ENCODE measurements at places on chromosomes 2 and 18.

DNA sequence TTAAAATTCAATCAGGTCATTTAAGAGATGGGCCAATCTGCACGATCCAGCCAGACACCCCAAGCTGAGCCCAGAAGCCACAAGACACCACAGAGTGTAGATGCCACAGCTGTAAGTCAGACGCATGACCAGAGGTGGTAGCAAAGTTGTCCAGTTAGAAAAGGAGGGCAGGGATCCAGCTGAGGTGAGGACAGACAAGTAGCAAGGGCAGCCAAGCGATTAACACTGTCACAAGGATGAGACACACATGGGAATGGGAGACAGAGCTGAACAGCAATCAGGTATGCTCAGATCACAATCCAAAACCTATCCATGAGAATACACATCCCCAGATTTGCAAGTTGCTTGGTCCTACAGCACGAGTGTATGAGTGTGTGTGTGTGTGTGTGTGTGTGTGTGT lies 143.4 kb upstream of the STK17B start:
- DNase-seq, result no peak

- DNase-seq, result no peak
These were observed 58.1 kb upstream of the TMEM182 start for GRCh38 chr2:102703748-102704147.

DNA sequence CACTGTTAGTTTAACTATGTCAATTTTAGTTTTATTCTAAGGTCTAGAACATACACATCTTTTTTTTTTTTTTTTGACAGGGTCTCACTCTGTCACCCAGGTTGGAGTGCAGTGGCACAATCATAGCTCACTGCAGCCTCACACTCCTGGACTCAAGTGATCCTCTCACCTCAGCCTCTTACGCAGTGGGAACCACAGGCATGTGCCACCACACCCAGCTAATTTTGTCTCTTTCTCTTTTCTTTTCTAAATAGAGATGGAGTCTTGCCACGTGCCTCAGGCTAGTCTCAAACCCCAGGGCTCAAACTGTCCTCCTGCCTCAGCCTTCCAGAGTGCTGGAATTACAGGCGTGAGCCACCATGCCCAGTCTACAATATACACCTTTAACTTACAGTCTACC lies 69.5 kb upstream of the CHRNA1 start:
- peak; percentile 23 for DNase-seq

DNA sequence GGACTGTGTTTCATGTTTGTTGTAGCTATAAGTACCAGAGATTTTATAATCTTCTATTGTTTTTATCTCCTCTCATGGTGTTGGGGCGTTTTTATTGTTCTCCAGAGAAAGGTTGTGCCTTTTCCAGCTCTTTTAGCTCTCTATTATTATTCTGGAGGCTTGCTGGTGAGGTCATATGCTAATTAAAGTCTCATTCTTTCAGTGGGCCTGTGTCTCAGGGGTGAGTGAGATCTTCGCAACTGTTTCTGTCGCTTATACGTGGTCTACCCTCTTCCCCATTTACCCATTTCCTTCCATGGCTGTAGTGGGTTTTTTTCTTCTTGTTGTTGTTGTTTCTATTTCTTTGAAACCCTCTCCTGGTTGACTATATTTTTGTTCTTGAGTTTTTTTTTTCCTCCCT lies 584.9 kb downstream of the TMEM182 start:
- no peak for DNase-seq

DNA sequence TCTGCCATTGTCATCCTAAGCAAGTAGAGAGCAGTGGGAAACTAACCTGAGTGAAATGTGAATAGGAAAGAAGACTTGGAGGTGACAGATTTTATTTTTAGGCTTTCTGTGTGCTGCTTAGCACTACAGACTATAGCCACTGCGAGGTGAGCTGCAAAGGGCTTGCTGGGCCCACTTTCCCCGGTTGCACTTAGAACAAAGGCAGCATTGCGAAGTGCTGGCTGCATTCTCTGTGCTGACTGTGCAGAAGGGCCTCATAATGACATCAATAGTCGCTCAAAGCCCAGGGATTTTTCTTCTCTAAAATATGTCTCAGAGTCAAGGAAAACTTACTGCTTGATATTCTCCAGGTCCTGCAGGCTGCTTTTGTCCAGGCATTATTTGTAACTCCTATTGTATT lies 592.1 kb downstream of the TDRD15 start:
- DNase-seq, result no peak

GRCh38 chr2:127124426-127124825 lies 17.5 kb upstream of the BIN1 start:
- no peak for DNase-seq

DNA sequence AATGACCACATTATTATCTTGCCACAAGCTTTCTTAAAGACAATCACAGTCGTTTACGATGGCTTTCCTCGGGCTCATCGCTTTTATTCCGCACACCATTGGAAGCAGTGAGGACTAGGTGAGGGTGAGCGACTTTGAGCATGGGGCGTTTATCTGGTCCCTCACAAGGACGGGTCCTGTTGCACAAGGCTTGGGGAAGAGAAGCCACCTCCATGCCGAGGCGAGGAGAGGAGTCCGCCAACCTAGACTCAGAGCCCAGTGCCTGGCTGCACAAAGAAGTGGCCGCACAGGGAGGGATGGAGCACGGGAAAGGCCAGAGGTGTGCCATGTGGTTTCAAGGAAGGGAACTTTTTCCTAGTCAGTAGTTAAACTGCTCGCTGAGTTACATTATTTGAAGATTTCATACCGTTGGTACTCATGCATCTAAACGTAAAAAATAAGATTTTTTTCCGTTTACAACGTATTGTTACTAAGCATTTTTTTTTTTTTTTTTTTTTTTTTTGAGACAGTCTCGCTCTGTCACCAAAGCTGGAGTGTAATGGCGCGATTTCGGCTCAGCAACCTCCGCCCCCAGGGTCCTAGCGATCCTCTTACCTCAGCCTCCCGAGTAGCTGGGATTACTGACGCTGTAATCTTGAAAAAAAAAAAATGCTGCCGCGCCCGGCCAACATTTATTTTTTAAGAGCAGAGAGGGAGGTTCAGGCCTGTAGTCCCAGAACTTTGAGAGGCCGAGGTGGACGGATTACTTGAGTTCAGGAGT lies 849 bp upstream of the CYP27C1 start:
- DNase-seq, result no peak

DNA sequence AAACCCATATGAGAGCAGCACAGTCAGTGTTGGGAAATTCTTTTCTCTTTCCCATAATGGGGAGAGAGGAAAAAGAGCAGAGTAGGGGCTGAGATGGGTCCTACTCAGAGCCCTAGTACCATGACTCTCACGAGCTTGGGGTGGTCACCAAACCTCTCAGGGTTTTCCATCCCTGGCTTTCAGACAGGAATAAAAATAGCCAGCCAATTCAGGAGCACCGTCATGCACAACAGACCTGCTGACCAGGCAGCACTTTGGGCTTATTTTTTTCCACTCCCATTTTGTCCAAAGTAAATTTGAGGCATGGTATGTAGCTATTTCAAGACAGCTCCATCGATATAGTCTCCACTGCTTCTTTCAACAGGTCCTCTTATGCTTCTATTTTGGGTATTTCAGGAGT lies 86.4 kb downstream of the TGFA start:
- DNase-seq, result no peak

DNA sequence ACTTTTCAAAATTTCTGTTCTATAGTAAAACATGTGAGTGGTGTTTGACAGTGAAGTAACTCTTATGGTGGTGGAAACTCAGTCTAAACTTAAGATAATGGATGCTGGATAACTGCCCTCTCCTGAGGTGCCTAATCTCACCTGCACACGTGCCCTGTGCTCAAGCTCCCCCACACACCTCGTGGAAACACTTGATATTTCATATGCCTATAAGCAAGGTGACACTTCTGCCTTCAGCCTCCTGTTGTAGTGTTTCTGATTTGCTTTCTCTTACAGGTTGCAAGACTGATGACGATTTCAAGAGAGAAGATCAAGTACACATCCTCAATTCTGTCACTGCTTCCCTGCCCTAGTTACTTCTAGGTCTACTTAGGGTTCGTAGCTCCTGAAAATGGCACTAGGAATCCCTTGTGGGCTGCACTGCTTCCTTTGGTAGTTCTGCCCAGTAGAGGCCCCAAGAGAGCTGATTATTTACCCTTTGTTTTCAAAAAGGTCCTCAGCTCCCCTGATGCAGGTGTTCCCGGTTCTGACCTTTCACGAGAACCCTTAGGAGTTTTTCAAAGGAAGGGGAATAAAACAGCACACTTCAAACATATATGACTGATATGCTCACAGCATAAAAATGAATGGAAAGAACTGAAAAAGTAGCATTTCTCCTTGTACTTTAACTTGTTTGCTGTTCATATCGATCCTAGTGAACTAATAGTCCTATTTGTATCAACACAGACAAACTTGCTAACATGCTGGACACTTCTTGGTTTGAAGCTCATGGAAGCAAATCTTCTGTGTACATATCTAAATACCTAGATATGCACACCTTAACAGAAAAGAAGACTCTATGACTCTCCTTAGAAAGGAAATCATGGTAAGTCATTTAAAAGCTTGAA lies 6.7 kb downstream of the CAVIN2 start:
- no peak for DNase-seq

DNA sequence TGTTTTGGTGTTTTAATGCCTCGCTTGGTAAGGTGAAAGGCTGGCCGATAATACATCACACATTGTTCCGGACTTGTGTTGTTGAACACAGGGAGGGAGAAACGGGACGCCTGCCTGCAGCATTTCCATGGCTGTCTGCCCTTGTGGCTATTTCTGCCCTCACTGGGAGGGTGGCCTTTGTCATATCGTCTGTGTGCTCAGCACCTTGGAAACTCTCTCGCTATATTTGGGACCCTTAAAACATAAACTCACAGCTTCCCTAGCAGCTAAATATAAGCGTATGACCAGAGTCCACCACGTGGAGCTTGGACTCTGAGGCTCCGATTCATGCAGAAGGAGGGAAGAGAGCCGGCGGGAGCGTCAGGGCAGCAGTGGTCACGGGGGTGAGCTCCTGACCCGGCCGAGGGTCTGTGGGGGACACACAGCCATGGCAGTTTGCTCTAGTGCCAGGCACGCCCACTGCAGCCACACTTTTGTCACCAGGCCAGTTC lies 111.7 kb downstream of the SH3BP4 start:
- DNase-seq, result no peak

DNA sequence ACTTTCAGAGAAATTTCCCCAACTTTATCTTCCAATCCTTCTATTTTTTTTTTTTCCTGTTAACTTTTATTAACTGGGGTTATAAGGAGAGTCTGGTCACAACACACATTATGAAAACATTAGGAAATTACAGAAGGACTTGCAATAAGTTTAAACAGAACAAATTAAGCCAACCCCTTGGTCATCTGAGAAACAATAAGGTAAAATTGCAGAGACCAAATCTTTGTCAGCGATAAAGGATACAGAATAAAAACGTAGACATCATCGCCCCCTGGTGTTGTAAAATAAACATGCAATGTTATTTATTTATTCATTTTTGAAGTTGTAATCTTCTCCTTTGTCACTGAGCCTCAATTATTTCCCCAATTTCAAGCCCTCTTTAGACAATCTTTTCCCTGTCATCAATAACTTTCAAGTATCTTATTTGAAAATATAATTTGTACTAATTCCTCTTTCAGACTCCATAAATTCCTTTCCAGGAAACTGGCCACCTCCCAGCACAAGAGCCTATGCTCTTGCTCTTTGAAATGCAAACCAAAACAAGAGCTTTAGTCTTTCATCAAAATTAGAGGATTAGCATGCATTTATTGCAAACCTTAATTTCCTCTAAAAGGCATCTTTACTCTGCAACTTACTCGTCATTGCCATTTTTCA lies 19.5 kb downstream of the G6PC2 start:
- no peak for DNase-seq

GRCh38 chr18:78523850-78524249 lies 455.8 kb upstream of the SALL3 start:
- no peak for DNase-seq

- DNase-seq, result peak; percentile 45
These were observed 1.9 kb downstream of the SEMA4C start for GRCh38 chr2:96867756-96868554.

- no peak for DNase-seq
These were observed 34.9 kb downstream of the KCNIP3 start for GRCh38 chr2:95332036-95332435.

DNA sequence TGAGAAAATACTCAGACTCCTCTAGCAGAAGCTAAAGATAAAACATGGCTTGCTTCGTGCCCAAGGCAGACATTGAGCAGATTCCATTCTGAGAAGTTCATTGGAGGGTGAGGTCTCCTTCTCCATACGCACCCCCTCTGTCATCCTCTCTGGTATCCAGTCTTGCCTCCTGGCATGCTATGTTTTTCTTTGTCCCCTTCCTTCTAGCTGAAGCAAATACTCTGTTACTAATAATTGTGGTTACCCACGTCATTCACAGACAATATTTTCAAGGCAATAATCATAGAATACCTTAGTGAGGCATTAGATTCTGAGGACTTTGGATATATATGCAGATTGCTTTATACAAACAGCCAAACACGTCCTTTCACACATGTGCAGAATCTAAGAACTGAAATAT lies 66.2 kb upstream of the KLF7 start:
- DNase-seq, result no peak

DNA sequence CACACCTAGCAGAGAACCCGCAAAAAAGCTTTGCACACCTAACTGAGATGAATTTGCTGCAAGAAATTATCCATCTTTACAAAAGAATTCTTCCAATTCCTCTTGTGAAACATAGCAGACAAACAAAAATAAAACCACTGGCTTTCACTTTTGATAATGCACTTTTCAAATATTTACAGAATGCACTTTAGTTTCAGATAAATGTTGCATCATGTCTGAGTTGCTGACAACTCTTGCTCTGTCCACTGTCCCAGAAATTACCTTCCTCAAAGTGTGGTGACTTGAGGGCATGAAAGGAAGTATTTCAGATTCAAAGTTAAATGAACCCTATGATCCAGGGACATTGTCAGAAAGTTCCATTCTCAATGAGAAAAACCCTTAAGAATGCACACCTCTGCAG lies 256.2 kb upstream of the PARD3B start:
- DNase-seq, result no peak

DNA sequence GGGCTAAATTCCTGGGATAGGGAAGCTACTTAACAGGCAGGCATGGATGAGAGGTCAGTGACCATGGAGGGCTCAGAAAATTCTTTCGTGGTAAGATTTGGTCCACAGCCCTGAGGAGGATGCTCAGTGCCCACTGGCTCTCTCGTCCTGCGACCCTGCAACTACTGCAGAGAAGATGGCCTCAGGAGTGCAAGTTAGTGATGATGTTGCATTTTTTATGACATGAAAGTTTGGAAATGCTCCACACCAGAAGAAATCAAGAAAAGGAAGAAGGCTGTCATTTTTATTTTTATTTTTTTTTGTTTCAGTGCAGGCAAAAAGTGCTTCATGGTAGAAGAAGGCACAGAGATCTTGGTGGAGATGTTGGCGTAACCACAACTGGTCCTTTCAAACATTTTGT lies 238.6 kb upstream of the PARD3B start:
- no peak for DNase-seq

DNA sequence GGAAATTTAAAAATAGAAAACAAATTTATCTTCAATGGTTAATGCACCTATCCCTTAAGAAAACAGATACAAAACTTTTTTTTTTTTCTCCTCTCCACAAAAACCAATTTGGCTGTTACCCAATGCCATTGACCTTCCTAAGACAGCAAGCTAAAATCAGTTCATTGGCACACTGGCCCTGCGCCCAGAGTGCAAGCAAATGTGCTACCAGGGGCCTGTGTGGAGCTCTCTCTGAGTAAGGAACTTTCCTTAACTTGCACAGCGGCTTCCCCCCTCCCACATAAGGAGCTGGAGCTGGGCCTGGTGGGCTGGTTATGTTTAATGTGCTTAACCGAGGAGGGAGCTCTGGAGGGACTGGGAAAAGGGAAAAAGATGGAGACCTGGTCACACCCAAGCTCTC lies 17.6 kb upstream of the POU3F3 start:
- DNase-seq, result no peak

GRCh38 chr18:72634500-72634899 lies 90.4 kb upstream of the CBLN2 start:
- no peak for DNase-seq

Measured in CD8-positive, alpha-beta T cell (primary cell).